ENCODE measurements at places on chromosomes 12 and 14.

DNA sequence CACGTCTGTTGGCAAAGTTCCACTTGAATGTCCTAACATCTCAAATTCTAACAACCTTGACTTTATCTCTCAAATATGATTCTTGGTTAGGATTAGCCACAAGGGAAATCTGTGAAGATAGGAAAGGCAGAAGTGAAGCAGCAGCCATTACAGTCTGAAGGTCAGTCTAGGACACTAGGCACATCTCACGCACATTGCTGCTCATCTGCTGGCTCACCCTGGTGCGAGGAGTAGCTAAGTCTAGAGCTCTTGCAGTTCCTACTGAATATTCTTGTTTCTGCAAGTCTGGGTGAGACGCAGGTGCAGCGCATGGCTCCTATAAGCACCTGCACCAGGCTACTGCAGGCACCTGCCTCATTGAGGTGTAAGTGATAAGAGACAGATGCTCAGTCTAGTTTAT lies 6.4 kb upstream of the SLC25A3 start:
- DNase-seq: no peak

GRCh38 chr12:38159591-38160317 lies 156.8 kb upstream of the ALG10B start:
- DNase-seq: no peak

- DNase-seq: no peak
Observed at GRCh38 chr12:116395396-116395795, 117.9 kb upstream of the MED13L start.

DNA sequence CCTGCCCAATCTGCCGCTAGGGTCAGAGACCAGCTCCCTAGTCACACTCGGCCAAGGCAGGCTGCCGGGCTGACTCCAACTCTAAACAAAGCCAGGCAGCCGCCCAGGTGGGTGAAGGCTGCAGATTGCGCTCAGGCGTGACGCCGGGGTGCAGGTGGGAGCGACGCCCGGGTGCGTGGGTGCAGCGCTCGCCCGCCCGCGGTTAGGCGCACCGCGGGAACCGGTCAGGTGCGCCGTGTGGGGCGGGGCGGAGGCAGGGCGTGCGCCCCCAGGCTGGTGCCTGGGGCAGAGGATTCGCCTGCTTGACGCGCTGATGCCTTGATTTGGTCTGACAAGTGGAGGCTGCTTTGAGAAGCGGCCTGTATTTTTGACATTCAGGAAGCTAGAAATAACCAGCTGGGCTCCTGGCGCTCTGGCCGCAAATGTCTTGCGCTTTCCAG lies 126.7 kb upstream of the HIF1A start:
- DNase-seq: peak; percentile 14

DNA sequence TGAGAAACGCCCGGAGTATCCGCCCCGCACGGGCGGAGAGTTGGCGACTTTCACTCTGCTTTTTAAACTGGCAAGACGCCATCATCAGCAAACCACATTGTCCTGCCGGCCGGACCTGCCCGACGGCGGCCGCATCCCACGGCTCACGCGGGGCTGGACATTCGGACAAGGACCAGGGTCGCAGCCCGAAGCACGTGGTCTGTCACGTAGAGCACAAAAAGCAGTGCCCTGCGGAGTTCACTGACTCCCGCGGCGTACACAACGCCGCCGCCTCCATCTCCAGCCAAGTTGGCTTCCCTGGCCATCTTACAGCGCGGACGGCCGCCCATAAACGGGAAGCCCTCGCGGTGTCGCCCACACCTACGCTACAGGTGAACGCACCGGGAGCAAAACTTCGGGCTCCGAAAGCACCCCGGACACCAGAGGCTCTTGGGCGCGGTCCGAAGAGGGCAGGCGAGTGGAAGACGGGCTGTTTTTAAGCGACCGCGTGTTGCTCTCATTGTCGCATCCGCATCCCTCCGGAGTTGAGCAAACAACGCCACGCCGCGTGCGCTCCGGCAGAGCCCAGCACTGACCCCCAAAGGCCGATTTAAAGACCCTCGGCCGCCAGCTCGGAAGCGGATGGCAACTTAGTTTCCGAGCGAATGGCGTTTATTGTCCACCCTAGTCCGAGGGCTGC lies 966 bp downstream of the SINHCAF start:
- DNase-seq: peak; percentile 14

DNA sequence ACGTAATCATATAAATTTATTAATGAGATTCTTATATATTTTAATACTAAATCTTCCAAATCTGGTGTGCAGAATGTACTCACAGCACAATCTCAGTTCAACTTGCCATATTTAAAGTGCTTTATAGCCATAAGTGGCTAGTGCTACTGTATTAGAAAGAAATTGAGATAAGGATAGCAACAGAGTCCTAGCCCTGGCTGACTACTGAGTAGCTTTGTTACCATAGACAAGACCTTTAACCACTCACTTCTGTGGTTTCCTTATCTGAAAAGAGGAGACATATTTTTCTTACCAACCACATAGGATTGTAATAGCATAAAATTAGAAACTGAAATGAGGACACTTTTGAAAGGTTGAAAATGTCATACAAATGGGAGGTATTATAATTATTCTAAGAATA lies 2.0 kb upstream of the CHURC1 start:
- DNase-seq: no peak

GRCh38 chr14:38412654-38413053 lies 156.8 kb upstream of the CLEC14A start:
- DNase-seq: no peak

GRCh38 chr14:24459331-24459730 lies 16.8 kb upstream of the SDR39U1 start:
- DNase-seq: no peak

Data from stimulated activated CD8-positive, alpha-beta memory T cell treated with anti-CD3 and anti-CD28 coated beads, Interleukin-7, amount 100 ng/mL, for 24 hours (primary cell).